ENCODE measurements at places on chromosomes 1 and 21.

GRCh38 chr1:74570797-74571492, 58.5 kb upstream of the LRRC53 start:
- DNase-seq = no peak

- no peak for DNase-seq
Measured at GRCh38 chr1:207004931-207005830, 27.4 kb downstream of the C1orf116 start.

- no peak for DNase-seq
Measured at GRCh38 chr1:78687914-78688313, 38.3 kb downstream of the IFI44 start.

DNA sequence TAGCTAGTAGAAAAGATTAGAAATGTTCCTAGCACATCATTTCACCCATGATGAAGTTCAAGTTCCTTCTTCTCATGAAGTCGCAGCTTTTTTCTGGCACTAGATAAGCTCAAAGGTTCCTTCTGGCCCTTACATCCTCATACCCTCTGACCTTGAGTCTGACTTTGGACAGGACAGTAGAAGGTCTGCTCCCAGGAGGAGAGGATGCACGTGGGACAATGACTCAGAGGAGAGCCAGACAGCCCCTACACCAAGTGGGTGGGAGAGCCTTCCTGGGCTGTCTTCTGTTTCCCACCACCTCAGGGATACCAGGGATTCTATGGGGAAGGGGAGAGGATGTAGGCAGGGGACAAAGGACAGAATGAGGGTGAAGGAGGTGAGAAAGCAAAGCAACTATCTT, 86.0 kb downstream of the HHIPL2 start:
- no peak for DNase-seq

- DNase-seq = peak; percentile 61
Measured at GRCh38 chr1:248404024-248404423, 1.2 kb downstream of the OR2T1 start.

DNA sequence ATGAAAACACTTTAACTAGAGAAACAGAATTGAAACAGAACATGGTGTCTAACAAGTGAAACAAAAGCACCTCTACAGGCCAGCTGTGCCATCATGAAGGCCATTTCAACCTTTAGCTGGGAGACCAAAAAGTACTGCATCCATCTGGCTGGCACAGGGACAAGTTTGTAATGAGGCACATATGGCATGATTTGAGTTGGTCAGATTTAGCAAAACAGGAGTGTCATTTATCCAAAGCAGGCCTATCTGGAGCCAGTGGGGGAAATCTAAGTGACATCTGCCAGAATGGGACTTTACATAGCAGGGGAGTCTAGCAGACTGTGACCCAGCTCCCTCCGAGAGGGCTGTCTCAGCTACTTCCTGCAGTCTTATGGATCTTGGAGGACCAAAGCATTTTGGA, 51.9 kb downstream of the DNTTIP2 start:
- no peak for DNase-seq

DNA sequence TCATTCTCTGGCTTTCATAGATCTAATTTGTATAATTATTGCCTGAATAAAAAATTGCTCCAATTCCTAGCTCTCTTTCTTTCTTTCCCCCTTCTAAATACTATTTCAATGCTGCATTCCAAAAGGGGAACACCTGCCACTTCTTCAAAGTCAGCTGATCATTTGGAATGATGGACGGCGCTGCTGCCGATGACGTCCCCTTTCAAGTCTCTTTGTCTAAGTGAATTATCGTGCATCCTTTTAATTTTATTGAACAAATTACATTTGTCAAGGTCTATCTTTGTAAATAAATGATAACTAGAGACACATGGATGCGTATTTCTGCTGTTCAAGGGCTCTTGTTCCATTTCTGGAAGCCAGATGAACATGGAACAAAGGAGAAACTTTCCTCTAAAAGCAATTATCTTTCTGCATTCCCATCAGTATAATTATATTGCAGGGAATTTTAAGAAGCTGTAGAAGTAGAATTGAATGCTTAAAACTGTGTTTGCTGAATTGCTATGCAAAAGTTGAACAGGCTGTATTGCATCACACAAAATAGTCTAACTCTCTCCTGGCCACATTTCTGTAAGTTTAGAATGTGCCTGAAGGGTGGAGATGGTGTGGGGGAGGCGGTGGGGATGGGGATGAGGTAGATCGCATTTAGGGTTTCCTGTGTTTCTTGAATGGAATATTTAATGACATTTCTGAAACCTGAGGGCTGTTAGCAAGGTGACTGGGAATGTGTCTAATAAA, 191.9 kb upstream of the LMO4 start:
- DNase-seq = no peak

DNA sequence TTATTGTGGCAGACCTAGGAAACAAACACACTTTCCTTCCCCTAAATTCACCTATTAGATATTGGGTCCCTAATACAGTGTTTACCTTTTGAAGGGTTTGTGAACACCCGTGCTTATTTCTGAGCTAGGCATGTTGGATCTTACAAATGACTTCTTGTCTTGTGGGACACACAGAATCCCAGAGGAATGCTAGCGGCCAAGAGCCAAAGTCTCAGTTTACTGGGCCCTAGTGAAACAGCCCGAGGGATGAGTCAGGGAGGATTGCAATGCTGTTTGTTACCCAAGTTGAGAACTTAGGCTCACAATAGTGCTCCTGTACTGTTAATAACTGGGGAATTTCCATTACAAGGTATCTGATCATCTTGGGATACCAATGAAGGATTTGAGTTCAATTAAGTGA, 100.1 kb upstream of the AKT3 start:
- no peak for DNase-seq

GRCh38 chr1:218312509-218312908, 27.4 kb downstream of the RRP15 start:
- DNase-seq = no peak

DNA sequence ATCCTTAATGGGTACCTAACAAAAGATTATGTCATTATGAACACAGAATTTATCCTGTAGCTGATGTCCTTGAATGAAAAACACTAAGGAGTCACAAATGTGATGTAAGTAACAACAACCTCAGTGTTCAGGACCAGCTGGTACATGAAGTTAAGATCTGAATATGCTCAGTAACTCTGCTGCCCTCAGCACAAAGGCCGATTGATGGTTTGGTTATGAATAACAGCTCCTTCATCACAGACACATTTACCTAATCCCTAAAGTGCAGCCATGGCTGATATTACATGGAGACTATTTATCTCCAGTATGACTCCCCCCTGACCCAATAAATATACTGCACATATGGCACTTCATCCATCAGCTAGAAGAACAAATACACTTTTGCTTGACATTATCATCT, 75.2 kb downstream of the PLPPR5 start:
- DNase-seq = no peak

DNA sequence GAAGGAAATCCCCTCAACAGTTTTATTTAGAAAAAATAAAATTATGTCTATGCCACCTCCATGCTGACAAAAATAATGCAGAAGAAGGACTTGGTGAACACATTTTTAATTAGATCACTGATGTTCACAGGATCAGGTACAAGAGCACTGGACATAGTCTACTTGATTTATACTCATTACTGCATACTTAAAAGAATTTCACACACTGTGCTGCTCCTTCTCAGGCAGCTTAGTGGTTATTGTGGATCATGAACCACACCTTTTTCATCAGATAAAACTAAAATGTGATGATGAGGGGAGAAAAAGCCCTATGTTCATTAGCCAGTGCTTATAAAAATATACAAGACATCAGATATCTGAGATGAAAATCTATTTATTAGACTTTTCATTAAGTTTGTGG, 103.3 kb upstream of the DPH5 start:
- no peak for DNase-seq

DNA sequence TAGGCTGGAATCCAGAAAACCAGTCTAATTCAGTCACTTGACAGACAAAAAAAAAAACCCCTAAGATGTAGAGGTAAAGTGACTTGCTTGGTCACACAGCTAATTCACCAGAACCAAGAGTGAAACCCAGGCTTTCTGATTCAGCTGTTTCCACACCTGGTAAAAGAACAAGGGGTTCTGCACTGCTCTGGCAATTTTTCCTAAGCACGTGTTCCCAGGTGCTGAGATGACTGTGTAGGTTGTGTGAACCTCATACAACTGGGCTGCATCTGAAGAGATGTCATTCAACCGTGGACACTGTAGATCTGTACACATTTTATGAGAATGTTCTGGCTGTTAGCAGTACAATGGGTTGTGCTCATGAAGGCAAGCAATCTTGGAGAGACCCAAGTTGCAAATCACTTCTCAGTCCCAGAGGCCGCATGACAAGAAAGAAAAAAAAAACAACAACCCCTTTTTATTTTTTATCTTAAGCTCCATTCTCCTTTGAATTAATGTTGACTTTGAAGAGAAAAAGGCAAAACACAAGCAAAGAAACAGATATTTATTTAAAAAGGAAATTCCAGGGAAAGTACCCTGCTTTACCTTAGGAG, 95.4 kb downstream of the INTS7 start:
- DNase-seq = no peak

- no peak for DNase-seq
Measured at GRCh38 chr21:46304437-46304836, 18.3 kb downstream of the YBEY start.

GRCh38 chr1:13779930-13780329, 79.9 kb downstream of the PRDM2 start:
- DNase-seq = no peak

- no peak for DNase-seq
Measured at GRCh38 chr1:157145076-157145475, 6.9 kb upstream of the ETV3 start.

DNA sequence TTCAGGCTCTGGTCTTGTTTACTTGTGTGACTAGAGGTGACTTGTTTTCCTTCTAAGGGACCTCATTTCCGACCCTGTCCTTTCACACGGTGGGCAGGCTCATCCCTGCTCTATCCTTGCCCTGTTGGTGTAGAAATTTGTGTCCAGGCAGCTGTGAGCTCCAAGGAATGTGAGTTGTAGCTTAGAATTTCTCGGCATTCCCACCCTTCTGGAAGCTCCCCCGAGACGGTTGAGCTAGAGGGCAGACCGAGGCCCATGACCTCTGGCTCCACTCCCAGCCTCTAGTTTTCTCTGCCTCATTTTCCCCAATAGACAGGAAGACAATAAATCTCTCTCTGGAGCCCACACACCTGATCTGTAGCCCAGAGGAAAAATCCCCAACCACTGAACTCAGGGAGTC, 100.9 kb downstream of the NAV1 start:
- no peak for DNase-seq

- no peak for DNase-seq
Measured at GRCh38 chr1:168521401-168522000, 22.3 kb downstream of the XCL2 start.

GRCh38 chr1:230098723-230099122, 31.7 kb downstream of the GALNT2 start:
- no peak for DNase-seq

- no peak for DNase-seq
Measured at GRCh38 chr1:241077386-241078147, 279.4 kb downstream of the RGS7 start.

- no peak for DNase-seq
Measured at GRCh38 chr1:82893712-82894470, 1093.2 kb downstream of the ADGRL2 start.

DNA sequence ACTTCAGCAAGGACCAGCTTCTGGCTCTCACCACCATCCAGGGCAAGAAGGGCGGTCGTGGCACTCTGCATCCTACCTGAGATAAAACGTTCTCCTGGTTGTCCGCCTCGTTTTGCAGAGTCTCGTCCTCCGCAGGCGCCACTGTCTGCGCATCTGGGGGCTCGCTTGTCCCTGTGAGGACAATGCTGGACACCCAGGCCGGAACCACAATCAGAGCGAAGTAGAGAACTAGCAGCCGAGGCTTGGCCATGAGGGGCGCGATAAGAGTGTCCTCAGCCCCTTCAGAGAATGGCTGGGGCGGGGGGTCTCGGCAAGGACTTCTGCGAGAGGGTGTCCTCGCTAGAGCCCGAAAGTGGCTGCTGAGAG, 505 bp downstream of the OLFML2B start:
- DNase-seq = no peak

GRCh38 chr1:7317888-7318287, 453.2 kb upstream of the VAMP3 start:
- no peak for DNase-seq

- no peak for DNase-seq
Measured at GRCh38 chr1:34761176-34761761, 1.7 kb downstream of the GJB4 start.

DNA sequence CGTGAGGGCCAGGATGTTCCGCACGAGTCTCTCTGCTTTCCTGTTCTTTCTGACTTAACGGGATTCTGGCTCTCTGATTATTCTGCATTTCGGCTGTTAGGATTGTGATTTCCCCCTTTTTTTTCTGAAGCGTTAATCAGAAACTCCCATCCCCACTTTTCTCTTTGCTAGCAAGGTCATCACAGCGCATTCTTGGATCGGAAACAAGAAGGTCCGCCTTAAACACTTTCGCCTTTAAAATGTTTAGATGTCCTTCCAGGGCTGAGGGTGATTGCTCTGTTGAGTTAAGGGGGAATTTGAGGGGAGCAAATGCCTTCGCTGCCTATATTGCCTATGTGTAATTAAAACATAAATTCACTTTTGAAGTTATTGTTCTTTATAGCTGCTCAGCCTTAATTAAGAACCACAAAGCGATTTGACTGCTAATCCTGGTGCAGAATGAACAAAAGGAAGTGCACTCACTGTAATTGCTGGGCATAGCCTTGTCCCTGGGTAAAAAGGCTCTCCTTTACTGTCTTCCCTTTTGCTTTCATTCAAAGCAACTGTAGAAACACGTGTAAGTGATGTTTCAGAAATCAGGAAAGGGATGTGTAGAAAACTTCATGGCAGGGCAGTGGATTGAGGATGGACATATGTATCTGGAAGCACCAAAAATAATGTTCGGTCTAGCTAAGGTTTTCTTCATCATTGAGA, 1.2 kb downstream of the LAMC1 start:
- DNase-seq = no peak

DNA sequence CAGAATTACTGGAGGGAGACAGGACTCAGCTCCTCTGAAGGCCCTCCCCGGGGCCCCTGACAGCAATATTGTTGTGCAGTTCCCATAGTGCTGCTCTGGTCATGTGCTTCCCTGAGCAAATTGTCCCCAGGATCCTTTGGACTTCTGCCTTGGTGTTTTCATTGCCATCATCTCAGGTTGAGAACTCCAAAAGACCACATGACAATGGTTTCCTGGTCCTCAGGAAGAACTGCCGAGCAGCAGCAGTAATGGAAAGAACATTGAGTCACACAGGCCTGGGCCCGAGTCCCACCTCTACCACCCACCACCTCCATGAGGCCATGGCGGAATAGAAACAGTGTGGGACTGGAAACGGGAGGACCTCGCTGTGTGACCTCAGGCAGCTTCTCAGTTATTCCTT, 6.3 kb upstream of the CTTNBP2NL start:
- DNase-seq = no peak

GRCh38 chr21:17352996-17353655, 159.7 kb upstream of the CXADR start:
- no peak for DNase-seq

- DNase-seq = peak; percentile 29
Measured at GRCh38 chr1:23422241-23422877, 2.2 kb downstream of the TCEA3 start.

- DNase-seq = no peak
Measured at GRCh38 chr1:244788493-244789275, 46.8 kb upstream of the COX20 start.

All from activated CD4-positive, CD25-positive, alpha-beta regulatory T cell (primary cell).